ENCODE measurements at places on chromosomes 16 and 17.

DNA sequence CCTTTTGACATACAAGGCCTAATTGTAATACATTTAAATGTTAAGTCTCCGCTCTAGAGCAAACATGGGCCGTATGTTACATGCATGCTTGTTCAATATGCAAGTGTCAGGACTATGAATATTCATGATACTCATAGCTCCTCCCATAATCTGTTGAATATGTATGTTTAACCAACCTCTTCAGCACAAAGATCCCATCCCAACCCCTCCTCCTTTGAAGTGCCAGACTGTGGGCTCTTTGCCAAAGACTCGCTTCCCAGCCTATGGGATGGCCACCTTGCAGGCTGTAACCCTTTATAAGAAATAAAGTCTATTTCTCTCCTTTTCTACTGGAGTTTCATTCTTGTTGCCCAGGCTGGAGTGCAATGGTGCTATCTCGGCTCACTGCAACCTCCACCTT lies 156.2 kb downstream of the ABCC12 start:
- DNase-seq: no peak

DNA sequence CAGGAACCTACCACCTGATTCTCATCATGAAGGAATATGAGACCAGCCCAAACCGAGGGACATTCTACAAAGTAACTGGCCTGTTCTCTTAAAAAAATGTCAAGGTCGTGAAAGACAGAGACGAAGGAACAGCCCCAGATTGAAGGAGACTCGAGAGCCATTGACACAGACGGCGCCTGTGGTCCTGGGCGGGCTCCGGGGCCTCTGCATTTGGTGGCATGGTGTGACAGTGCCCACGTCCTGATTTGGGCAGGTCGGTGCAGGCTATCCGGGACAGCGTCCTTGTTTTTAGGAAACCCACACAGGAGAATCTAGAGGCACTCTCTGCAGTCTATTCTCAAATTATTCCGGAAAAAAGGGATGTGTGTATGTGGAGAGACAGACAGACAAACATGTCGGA lies 64.1 kb downstream of the ADCY9 start:
- DNase-seq: no peak

DNA sequence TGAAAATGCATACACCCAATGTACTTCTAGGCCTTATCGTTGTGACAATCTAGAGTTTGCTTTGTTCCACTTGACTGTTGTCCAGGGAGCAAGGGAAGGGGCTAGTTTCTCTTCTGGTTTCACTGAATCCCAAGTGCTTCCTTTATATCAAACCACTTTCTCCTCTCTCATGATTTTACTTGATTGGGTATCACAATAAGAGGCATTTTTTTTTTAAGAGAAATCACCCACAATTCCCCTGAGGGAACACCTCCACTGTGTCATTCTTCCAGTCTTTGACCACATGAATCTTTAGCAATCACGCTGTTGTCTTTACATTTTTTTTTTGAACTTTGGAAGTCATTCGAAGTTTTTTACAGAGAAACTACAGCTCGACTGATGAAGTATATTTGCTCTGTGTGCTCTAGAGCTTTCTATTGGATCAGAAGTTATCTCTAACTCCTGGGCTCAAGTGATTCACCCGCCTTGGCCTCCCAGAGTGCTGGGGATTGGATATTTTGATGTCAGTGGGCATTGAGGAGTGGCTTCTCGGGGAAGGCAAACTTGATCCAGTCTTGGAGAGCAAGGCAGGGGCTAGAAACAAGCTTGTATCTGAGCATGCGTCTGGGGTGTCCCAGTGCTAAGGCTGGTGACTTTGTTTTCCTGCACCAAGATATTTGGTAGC lies 3.0 kb downstream of the CDH1 start:
- no peak for DNase-seq

DNA sequence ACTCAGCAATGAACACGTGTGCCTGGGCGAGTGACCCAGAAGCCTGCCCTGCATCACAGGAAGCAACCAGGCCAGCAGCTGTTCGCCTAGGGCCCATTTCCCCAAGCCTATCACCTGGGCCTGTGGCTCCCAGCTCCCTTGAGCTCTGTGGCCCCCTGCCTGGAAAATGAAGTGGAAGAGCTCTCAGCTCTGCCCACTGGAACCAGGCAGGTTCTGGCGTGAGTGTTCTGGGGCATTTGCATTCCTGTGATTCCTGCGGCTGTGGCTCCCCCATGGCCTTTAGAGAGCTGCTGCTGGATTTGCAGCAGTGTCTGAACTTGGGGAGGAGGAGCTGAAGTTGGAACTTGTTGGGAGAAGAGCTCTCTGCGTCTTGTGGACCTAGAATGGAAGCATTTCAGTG lies 22.8 kb downstream of the PGS1 start:
- DNase-seq: no peak

DNA sequence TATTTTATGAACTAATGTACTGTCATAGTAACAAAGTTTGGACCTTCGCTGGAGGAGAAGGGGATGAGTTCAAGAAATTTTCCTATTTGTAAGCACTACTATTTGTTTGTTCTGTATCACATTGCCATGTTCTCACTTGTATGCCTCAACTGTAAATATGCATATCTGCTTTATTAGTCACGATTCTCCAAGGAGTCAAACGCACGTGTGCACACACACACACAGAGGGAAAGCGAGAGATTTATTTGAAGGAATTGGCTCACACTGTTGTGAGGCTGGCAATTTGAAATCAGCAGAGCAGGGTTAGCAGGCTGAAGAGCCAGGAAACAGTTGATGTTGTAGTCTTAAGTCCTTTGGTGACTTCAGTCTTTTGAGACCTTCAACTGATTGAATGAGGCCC lies 24.9 kb upstream of the MYH2 start:
- no peak for DNase-seq

DNA sequence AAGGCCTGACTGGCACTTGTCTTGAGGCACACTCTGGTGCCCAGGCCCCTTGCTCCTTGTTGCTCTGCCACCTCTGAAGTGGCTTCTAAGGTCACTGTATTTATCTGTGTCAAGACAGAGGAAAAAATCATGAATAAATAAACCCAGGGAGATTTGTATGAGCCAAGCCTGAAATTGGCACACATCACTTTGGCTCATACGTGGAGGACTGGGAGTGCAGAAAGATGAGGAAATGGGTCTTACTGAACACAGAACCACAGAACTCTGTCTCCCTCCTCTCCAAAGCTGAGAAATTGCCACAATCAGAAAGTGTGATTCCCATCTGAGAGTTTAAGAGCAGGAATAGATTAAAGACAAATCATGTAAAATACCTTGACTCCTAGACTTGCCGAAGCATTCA lies 27.1 kb upstream of the C16orf78 start:
- no peak for DNase-seq

GRCh38 chr17:10081571-10082169 lies 116.7 kb downstream of the GAS7 start:
- no peak for DNase-seq

DNA sequence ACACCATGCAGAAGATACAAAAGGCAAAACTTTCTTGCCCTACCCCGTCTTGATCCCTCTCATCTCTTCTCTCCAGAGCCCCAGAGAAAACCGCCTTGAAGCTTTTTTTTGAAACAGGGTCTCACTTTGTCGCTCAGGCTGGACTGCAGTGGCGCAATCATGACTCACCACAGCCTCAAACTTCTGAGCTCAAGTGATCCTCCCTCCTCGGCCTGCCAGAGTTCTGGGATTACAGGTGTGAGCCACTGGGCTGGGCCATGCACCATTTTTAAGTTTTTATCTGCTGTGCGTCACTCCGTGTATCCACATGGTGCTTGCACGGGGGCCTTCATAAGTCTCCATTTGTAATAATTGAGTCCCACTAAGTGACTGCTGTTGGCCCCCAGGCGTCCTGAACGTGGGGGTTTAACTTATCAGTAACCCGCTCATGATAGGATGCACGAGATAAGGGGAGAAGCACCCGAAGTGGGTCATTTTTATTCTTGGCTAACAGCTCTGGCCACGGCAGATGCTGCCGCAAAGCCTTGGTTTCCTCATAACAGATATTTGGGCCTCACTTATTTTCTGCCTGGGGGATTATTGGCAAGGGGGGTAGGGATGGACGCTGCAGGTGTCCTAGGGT lies 8.6 kb downstream of the DNAH17 start:
- DNase-seq: no peak

DNA sequence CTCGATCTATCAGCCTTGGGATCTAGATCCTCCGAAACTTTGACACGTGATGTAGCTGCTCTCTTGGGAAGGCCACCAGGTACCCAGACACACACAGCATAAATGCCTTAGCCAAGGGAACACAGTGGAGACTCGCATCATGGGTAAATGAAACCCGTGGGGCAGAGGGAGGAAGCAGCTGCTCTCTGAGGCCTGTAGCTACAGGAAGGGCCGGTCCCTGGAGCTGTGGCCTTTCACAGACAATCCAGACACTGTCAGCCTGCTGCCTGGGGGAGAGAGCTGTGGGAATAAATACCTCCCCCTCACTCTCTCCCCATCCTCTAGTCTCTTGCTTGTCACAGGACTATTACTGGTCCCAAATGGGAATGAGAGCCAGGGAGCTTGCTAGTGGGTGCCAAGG lies 351.2 kb downstream of the UTP18 start:
- no peak for DNase-seq

- no peak for DNase-seq
Measured at GRCh38 chr17:5283571-5284315, 1.7 kb downstream of the RABEP1 start.

- DNase-seq: no peak
Measured at GRCh38 chr17:12983991-12984884, 33.6 kb downstream of the ELAC2 start.

Data from stimulated activated CD4-positive, alpha-beta T cell treated with anti-CD3 and anti-CD28 coated beads, TNF-alpha, amount 100 ng/mL, for 1 hour (primary cell).